ENCODE measurements at places on chromosomes 7 and 10.
A peak's percentile ranks its signal among the peaks of the same experiment; 100 is the strongest.

DNA sequence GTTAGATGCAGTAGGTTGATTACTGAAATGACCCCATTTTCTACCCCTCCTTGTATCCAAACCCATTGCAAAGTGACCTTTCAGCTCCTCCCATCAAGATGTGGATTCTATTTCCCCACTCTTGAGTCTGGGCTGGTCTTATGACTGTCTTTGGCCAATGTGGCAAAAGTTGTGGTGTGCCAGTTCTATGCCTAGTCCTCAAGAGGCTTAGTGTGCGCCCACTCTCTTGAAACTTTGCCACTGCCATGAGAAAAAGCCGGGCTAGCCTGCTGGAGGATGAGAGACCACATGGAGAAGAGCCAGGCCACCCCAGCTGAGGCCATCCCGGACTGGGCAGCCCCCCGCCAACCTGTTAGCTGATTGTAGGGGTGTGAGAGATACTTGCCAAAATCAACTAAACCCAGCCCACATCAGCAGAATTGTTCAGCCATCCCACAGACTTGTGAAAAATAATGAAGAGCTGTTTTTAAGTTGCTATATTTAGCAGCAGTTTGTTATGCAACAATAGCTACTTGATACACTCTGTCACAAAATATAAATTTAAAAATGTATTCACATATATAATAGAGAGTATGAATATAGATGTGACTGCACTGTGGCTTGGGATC, 131.0 kb upstream of the PALS2 start:
- DNase-seq: no peak

GRCh38 chr10:127210936-127211466, 14.6 kb upstream of the INSYN2A start:
- DNase-seq: no peak

- DNase-seq: peak; percentile 69
Measured at GRCh38 chr10:110353244-110354119, 48.8 kb upstream of the SMNDC1 start.

- no peak for DNase-seq
Measured at GRCh38 chr7:55524558-55525310, 47.6 kb downstream of the VOPP1 start.

- DNase-seq: no peak
Measured at GRCh38 chr10:47034441-47035051, 123.3 kb downstream of the PTPN20 start.
